Activated T-cell treated with anti-CD3 and anti-CD28 coated beads for 4 hours (primary cell): ENCODE measurements at places on chromosomes 2 and 18.

- no peak for DNase-seq
Measured at GRCh38 chr2:24891201-24891600, 28.8 kb downstream of the ADCY3 start.

DNA sequence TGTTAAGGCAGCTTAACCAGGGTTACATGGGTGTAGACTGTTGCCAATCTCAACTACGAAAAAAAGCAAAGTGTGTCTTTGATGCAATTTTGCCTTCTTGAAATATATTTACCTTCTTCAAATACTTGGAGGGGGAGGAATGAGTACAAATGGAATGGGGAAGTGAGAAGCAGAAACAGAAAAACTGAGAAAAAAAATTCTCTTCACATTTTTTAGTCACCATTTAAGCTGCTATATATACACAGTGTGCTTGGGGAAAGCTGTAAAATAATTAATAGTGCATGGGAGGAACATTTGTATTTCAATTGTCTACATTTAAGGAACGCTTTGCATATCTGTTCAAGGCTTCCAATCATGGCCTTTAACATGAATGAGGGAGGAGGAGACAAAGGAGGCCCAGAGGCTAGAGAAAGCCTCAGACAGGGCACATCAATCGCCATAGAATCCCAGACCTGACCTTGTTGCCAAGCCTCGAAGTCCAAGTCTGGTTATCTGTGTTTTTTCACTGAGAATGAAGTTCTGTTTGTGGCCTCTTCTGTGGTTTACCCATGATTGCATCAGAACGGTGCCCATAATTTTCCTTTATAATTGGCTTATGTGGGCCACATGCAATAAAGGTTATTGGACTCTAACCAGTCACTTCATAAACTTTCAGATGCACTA, 158.6 kb downstream of the PIK3C3 start:
- no peak for DNase-seq

DNA sequence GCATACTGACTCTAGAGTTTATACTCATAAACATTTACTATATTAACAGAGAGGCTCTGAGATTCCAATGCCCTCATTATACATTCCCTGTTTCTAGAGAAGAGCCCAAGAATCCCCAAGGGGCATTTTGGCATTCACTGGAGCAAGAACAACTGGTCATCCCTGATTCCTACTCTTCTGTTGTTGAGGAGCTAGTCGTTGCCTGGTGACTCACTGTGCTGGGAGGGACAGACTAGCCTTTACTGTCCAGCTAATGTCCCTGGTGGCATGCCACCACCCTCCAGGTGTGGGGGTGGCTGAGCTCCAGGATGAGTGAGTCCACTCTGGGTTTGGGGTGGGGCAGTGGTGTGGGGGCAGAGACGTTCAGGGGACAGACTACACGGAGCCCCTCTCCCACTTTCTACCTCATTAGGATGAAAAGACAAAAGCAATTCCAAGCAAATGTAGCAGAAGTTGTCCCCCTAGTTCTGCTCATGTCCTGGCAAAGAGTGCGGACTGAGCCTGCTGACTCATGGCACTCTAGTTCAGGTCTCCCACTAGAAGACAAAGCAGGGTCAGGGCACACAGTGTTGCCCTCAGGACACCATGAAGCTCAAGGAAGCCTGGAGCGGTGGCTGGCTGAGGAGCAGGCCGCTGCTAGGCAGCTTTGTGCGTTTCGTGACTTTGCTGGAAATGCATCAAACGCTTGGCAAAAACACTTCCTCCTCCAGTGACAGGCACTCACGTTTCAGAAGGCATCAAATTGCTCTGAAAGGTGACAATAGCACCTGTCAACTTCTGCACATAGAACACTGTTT, 49.4 kb downstream of the RHOB start:
- DNase-seq = no peak

DNA sequence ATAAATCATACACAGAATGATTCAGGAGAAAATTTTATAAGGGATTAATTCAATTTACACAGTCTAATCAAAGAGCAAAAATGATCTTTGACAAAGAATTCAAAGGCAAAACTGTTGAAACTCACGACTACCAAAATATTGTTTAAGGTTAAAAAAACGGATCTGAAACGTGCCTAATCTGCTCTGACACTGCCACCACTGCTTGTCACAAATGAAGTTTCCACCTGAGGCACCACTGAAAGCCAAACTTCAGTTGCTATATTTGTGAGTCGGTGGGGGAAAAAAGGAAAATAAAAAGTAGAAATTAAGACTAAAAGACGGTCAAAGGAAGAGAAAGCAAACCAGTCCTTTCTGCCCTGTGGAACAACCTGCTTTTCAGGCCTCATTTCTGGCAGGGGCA, 140.6 kb upstream of the DNMT3A start:
- DNase-seq = no peak

- DNase-seq = no peak
Measured at GRCh38 chr18:32368170-32368569, 102.5 kb downstream of the GAREM1 start.

GRCh38 chr2:100784681-100785080, 35.3 kb upstream of the NPAS2 start:
- no peak for DNase-seq

GRCh38 chr2:208794288-208794975, 387.8 kb downstream of the PTH2R start:
- no peak for DNase-seq
